ENCODE measurements at places on chromosomes 3 and 15.
A peak's percentile ranks its signal among the peaks of the same experiment; 100 is the strongest.

GRCh38 chr15:55619783-55620182, 31.6 kb upstream of the PYGO1 start:
- no peak for DNase-seq

GRCh38 chr15:65006876-65007275, 17.2 kb upstream of the SPG21 start:
- DNase-seq: no peak

GRCh38 chr15:78396976-78397375, 41.0 kb upstream of the IREB2 start:
- peak; percentile 41 for DNase-seq

- no peak for DNase-seq
Measured at GRCh38 chr3:48656841-48657281, 5.8 kb downstream of the CELSR3 start.

DNA sequence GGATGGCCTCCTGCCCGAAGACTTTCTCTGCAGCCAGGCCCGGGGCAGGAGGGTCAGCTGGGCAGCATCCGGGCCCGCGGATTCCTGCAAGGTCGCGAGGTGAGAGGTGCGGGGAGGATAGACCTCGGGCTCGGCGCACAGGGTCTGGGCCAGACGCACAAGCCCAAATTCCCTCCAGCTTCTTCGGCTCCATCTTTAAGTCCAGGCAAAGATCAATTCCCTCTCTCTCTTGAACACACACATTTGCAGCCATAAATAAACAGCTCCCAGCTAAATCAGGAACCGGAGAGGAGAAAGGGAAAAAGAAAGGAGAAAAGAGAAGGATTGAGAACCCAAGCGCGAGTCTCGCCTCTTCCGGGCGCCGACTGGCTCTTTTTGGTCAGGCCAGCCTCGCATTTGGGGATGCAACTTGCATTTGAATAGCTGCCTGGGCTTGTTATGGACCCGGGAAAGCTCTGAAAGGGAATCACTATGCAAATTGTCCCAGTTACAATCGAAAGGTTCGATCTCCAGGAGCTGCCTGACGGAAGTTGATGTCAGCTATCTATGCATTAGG, 14.5 kb upstream of the ONECUT1 start:
- no peak for DNase-seq

- DNase-seq: no peak
Measured at GRCh38 chr15:31403606-31404005, 77.0 kb downstream of the KLF13 start.

GRCh38 chr15:95226835-95227234, 995.5 kb downstream of the MCTP2 start:
- DNase-seq: no peak

GRCh38 chr3:107452436-107452835, 70.3 kb upstream of the BBX start:
- no peak for DNase-seq

DNA sequence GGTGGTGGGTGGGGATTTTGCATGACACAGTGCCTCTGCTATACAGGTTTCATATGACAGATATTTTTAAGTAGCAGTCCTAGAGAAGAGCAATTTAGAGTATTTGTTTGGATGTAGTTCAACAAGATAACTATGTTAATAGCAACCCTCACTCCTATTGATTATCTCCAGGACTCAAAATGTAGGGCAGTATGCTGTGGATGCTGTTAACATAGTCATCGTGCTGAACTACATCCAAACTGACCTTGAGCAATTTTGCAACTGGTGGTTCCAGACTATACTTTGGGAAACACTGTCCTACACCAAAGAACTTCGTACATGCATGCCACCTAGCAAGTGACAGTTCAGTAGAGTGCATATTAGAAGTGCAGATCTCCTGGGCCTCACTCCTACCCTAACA, 117.6 kb downstream of the IL5RA start:
- DNase-seq: no peak

DNA sequence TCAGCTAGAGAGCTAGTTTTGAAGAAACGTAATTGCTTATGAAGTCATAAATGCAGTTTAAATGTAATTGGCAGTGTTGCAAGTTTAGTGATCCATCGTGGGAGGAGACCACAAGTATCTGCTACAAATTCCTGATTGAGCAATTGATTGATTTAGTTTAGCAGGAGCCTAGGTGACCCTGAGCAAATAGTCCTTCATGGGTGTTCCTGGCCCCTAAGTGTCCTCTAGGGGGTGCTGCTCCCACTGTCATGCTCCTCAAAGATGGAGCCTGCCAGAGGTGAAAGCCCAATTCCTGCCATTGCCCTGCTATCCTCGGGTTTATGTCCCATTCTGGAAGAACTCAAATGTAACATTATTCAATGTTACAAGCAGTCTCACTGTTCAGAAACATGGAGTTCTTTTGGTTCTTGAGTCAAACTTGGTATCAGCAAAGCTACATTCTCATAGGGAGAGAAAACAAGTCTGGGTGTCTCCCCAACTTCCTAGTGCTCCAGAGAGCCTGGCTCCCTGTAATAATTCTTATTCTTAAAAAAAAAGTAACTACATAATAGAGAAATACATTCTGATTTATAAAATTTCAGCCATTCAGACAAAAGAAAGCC, 29.8 kb upstream of the SENP5 start:
- DNase-seq: peak; percentile 79
